ENCODE measurements at places on chromosomes 3 and 15.

DNA sequence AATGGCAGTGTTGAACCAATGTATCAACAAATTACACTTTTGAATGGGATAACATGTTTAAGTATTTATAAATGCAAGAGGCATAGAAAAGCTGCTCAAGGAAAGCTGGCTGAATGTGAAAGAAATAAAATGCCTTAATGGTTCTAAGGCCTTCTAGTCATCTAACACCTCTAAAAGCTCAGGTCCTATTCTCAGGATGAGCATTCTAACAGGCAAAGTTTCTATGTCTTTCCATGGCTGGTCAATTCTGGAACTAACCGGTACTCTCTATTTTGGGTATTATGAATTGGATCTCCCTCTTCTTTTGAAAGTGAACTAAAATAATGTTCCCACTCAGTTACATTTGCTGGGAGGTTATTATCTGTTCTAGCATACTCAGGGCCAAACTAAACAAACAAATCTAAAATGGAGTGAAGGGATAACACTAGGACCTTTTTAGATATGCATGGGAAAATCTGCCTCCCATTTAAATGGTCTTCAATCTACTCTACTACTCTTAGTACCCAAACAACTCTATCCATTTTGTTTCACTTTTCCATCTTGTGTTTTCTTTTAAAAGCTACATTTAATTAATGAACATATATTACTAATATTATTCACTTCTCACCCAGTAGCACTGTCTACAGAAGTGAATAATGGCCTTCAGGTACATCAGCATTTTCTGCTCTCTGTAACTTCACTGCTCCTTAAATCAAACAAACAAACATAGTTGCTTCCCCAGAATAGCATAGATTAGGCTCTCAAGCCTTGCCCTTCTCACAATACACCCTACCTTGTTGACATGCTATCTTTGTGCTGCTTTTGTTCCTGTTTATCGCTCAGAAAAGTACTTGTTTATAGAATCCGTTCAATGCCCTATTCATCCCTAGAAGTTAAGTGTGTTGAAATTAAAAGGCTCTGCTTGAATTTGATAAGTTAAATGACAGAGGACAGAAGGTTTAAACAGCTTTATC lies 46.4 kb downstream of the CBLB start:
- no peaks in the 10 kb centered on the region for H3K36me3 ChIP-seq
- H3K27ac ChIP-seq, result no peak overlapping the region
- no peaks in the 10 kb centered on the region for H3K27me3 ChIP-seq
- no peak overlapping the region for H3K4me3 ChIP-seq
- DNase-seq, result no peak

DNA sequence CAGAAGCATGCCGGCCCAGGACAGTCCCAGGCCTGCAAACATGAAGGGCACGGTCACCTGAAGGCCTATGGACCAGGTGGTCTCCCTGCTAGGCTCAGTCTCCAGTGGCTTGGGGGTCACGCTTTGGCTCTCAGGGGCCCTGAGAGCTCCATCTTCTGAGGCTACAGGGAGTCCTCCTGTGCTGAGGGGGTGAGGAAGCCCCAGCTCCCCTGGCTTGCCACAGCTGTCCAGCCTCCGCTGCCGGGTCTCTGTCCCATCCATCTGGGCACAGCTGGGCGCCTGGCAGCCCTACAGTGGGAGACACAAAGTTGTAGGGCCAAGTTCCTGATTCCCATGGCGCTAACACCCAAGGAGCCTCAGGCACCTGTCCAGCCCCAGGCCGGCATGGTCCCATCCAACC lies 16.0 kb downstream of the SLC41A3 start:
- no peak overlapping the region for H3K27ac ChIP-seq
- H3K36me3 ChIP-seq, result peaks cover 4% of the 10 kb centered on the region
- DNase-seq, result no peak

GRCh38 chr15:96234109-96234892 lies 96.2 kb upstream of the NR2F2 start:
- no peaks in the 10 kb centered on the region for H3K36me3 ChIP-seq
- no peaks in the 10 kb centered on the region for H3K27me3 ChIP-seq
- no peak overlapping the region for H3K4me3 ChIP-seq
- no peak for DNase-seq
- H3K4me1 ChIP-seq, result no peaks in the 10 kb centered on the region

GRCh38 chr3:69936266-69936665 lies 63.3 kb upstream of the SAMMSON start:
- no peaks in the 10 kb centered on the region for H3K36me3 ChIP-seq
- H3K27ac ChIP-seq, result no peak overlapping the region
- H3K4me1 ChIP-seq, result no peaks in the 10 kb centered on the region
- H3K27me3 ChIP-seq, result no peaks in the 10 kb centered on the region
- no peak for DNase-seq
- no peak overlapping the region for H3K4me3 ChIP-seq

- H3K4me3 ChIP-seq, result no peak overlapping the region
- no peak for DNase-seq
- H3K4me1 ChIP-seq, result peaks cover 41% of the 10 kb centered on the region
- no peaks in the 10 kb centered on the region for H3K27me3 ChIP-seq
- H3K27ac ChIP-seq, result no peak overlapping the region
Observed at GRCh38 chr15:28936481-28936881, 50.7 kb downstream of the APBA2 start.

- H3K36me3 ChIP-seq, result no peaks in the 10 kb centered on the region
- no peaks in the 10 kb centered on the region for H3K4me1 ChIP-seq
- DNase-seq, result no peak
- H3K4me3 ChIP-seq, result no peak overlapping the region
- no peak overlapping the region for H3K27ac ChIP-seq
- H3K27me3 ChIP-seq, result no peaks in the 10 kb centered on the region
Observed at GRCh38 chr3:24843955-24844354, 349.3 kb upstream of the THRB start.

GRCh38 chr3:36679384-36680200 lies 84.8 kb downstream of the DCLK3 start:
- no peak overlapping the region for H3K4me3 ChIP-seq
- H3K27me3 ChIP-seq, result no peaks in the 10 kb centered on the region
- no peaks in the 10 kb centered on the region for H3K36me3 ChIP-seq
- H3K4me1 ChIP-seq, result no peaks in the 10 kb centered on the region

DNA sequence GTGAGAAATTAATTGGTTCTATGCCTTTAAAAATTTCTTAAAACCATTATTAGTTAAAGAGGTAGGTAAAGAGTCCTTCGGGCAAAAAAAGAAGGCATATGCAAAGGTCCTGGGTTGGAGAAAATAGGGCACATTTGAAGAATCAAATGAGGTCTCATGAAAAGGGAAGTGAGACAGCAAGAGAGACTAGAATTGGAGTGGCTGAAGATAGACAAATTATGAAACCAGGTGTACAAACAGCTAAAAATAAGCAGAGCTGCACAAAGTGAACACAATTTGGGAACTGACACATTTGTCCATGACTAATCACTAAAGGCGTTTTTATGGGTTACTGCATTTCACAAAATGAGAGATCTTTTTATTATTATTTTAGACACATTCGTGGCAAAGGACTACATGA lies 581.2 kb downstream of the PYDC2 start:
- no peak for DNase-seq
- no peak overlapping the region for H3K4me3 ChIP-seq

DNA sequence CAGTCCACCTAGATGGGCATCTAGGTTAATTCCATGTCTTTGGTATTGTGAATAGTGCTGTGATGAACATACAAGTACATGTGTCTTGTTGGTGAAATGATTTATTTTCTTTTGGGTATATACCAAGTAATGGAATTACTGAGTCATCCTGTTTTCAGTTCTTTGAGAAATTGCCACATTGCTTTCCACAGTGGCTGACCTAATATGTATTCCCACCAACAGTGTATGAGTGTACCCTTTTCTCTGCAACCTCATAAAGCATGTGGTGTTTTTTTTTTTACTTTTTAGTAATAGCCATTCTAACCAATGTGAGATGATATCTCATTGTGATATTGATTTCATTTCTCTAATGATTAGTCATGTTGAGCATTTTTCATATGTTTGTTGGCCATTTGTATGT lies 86.0 kb upstream of the NDN start:
- no peak overlapping the region for H3K27ac ChIP-seq
- DNase-seq, result no peak

DNA sequence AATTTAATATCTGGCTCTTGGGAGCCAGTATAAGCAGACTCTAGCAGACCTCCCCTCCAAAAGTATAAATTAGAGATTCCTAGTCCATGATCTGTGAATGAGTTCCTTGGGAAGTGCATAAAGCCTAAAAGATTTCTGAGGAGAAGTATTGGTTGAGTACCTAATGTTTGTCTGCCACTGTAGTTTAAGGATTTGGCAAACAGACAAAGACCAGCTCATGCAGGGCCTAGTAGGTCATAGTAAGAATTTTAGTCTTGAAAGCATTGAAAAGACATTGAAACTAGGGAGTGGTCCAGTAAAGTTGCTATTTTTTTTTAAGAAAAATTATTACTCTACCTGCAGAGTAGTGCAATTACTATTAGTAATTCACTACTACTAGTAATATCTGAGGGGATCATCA lies 67.5 kb downstream of the SPRED1 start:
- H3K36me3 ChIP-seq, result no peaks in the 10 kb centered on the region
- no peaks in the 10 kb centered on the region for H3K4me1 ChIP-seq
- no peak overlapping the region for H3K27ac ChIP-seq
- H3K4me3 ChIP-seq, result no peak overlapping the region
- H3K27me3 ChIP-seq, result no peaks in the 10 kb centered on the region

DNA sequence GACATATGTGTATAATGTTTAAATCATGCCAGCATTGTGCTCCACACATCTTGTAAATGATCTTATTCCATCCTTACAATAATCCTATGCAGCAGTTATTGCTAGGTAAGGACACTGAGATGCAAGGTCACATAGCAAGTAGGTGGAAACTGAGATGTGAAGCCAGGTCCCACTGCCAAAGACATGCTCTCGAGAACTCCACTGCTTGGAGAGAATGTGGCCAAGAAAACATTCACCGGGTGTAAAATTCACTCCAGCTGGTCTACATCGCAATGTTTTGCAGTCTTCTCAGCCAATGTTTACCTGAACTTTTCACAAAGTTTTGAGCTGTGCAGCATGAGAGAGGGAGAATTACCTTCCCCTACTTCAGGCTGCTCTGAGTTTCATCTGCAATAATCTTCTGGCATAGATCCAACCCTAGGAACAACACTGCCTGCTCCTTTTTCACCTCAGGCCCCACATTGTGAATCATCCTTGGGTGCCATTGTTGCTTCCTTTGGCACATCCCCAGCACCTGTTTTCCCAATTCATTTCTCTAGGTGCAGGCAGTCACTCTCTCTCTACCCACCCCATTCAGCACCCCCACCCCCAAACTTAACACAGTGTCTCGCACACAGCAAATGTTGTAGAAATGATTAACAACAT lies 53.5 kb upstream of the PRTG start:
- DNase-seq, result no peak
- no peak overlapping the region for H3K4me3 ChIP-seq
- no peaks in the 10 kb centered on the region for H3K4me1 ChIP-seq
- no peaks in the 10 kb centered on the region for H3K36me3 ChIP-seq

- DNase-seq, result no peak
- no peaks in the 10 kb centered on the region for H3K36me3 ChIP-seq
- H3K27ac ChIP-seq, result no peak overlapping the region
- no peaks in the 10 kb centered on the region for H3K27me3 ChIP-seq
Observed at GRCh38 chr3:104723000-104723399, 643.7 kb upstream of the ALCAM start.

DNA sequence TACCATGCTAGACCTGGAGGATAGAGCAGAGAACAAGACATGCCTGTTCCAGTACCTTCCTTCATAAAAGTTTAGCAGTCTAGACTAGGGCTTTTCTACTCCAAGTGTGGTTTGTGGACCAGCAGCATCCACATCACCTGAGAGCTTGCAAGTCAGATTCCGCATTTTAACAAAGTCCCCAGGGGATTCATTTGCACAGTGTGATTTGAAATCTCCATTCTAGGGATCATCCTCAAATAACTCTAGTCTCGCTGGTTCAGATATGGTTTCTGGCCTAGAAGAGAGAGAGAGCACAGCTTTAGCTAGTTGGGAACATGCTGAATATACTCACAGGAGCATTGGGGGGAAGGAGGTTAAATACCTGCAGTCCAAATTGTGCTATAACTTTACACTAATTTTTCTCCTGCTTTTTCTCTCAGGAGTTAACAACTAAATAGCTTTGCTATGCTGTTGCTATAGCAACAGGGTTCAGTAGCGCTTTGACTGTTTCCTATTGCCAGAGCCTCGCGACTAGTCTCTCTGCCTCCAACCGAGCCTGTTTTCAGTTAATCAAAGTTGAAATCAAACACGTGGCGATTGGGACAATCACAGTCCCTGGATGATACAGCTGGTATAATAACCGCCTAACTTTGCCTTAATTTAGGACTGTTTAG lies 64.0 kb upstream of the RASGRF1 start:
- no peak for DNase-seq
- no peak overlapping the region for H3K27ac ChIP-seq
- H3K27me3 ChIP-seq, result no peaks in the 10 kb centered on the region
- no peaks in the 10 kb centered on the region for H3K36me3 ChIP-seq
- no peak overlapping the region for H3K4me3 ChIP-seq

DNA sequence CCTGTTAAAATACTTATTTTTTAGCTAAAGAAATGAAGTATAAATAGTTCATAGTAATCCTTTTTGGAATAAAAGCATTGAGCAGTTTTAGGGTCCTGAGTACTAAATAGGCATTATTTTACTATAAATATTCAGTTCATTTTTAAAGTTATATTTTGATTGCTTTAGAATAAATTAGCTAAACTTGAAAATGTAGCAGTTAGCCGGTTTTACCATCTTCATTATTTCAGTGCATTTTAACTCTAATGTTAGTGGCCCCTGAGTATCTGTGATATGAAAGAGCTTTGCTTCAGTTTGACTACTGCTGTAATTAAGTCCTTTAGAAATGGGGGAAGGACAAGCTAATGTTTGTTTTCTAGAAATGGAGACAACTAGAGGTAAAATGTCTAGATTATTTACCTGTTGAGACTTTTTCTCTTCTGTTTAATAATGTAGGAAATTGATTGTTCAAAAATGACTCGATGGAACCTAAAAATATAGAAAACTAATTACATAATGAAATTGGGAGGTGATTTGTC lies 3.6 kb downstream of the SMC4 start:
- peaks cover 3% of the 10 kb centered on the region for H3K4me1 ChIP-seq
- no peak for DNase-seq
- no peaks in the 10 kb centered on the region for H3K27me3 ChIP-seq
- no peak overlapping the region for H3K27ac ChIP-seq
- H3K36me3 ChIP-seq, result no peaks in the 10 kb centered on the region

DNA sequence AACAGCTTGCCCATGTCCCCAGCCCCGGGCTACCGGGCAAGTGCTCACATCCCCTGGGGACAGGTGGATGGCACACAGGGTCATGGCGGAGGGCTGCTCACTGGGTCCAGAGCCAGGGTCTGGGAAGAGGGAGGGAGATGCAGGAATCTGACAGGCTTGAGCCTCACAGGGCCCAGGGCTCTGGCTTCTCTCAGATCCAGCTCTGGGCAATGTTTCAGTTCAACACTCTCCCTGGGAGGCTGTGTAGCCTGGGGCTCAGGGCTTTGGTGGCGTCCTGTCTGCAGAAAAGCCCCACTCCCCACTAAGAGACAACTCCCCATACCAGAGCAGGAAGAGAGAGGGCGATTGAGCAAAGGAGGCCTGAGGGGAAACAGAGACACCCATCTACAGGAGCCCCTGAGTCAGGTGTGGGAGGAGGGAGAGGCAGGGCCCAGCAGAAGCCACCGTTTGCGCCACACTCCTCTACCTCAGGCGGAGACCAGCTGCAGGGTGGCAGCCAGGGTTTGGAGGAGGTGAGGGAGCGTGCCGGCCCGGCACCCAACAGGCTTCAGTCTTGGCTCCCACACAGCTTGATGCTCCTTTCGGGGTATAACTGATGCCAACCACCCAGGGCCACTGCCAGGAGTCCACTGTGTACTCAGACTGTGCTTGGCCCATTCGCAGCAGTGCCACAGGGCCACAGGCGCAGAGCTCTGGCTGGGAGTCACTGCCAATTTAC lies 16.8 kb upstream of the SRP14 start:
- H3K4me3 ChIP-seq, result peak overlapping the region; percentile 45
- peak; percentile 75 for DNase-seq
- H3K27ac ChIP-seq, result peak overlapping the region; percentile 94
- no peaks in the 10 kb centered on the region for H3K27me3 ChIP-seq
- no peaks in the 10 kb centered on the region for H3K36me3 ChIP-seq

All from thymus (tissue), 14 donors.